Lung (tissue), 17 donors: ENCODE measurements at places on chromosomes 1 and 21.
A peak's percentile ranks its signal among the peaks of the same experiment; 100 is the strongest.

DNA sequence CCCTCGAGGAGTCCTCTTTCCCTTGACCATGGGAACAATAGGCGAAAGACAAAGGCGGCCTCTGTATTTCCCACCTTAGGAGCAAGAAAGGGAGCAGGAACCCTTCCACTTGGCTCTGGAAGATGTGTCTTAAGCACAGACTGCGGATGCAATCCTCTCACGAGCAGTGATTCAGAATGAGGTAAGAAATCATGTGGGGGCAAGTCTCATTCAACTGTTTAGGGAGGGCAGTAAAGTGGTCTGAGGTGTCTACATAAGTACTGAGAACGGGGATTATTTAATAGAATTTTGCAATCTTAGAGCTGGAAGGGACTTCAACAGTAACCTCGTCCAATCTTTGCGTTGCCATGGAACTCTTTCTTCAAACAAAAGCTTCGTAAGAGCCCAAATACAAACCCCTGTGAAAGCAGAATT lies 1.6 kb upstream of the DYRK3 start:
- peak; percentile 46 for DNase-seq

DNA sequence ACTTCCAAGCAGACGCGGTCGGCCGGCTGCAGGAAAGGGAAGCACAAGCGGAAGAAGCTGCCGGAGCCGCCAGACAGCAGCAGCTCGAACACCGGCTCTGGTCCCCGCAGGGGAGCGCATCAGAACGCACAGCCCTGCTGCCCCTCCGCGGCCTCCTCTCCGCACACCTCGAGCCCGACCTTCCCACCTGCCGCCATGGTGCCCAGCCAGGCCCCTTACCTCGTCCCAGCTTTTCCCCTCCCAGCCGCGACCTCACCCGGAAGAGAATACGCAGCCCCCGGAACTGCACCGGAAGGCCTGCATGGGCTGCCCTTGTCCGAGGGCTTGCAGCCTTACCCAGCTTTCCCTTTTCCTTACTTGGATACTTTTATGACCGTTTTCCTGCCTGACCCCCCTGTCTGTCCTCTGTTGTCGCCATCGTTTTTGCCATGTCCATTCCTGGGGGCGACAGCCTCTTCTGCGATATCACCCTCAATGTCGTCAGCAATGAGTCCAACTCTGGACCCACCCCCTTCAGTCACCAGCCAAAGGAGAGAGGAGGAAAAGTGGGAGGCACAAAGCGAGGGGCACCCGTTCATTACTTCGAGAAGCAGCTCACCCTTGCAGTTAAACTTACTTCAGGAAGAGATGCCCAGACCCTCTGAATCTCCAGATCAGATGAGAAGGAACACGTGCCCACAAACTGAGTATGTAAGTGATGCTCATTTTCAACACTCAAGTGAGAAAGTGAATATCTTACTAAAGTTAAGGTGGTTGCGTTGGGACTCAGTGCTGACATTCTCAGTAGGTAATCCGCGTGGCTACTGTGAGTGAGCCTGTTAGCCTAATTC lies 25.5 kb downstream of the UTS2 start:
- peak; percentile 13 for DNase-seq

GRCh38 chr1:206087091-206087490 lies 30.1 kb downstream of the AVPR1B start:
- DNase-seq, result no peak

DNA sequence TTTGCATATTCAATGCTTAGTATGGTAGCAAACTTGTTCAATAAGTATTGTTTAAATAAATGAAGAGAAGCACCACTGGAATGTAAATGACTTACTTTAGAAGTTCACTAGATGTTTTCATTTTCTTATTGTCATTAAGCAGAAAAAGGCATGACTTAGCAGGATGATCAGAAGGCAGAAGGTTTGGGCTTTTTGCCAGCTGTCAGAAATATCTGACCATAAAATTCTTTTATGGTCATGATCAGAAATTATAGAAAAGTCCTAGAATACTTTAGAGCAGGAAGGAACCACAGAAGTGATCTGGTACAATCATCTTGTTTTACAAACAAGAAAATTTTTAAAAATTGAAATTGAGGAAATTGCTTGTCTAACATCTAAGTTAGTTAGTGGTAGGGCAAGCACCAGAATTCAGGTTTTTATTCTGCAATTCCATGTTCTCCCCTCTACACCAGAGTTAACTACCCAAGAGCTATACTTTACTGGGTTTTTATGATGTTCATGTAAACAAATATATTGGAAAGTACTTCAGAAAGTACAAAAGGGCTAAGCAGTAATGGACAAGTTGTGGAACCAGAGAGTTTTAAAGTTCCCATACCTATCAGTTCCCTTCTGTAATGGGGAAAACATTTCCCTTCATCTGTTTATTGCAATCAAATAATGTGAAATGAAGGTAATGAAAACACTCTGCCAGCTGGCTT lies 10.1 kb downstream of the FMO5 start:
- no peak for DNase-seq

- DNase-seq, result peak; percentile 97
Observed at GRCh38 chr1:31182352-31182751, 57.3 kb downstream of the NKAIN1 start.

DNA sequence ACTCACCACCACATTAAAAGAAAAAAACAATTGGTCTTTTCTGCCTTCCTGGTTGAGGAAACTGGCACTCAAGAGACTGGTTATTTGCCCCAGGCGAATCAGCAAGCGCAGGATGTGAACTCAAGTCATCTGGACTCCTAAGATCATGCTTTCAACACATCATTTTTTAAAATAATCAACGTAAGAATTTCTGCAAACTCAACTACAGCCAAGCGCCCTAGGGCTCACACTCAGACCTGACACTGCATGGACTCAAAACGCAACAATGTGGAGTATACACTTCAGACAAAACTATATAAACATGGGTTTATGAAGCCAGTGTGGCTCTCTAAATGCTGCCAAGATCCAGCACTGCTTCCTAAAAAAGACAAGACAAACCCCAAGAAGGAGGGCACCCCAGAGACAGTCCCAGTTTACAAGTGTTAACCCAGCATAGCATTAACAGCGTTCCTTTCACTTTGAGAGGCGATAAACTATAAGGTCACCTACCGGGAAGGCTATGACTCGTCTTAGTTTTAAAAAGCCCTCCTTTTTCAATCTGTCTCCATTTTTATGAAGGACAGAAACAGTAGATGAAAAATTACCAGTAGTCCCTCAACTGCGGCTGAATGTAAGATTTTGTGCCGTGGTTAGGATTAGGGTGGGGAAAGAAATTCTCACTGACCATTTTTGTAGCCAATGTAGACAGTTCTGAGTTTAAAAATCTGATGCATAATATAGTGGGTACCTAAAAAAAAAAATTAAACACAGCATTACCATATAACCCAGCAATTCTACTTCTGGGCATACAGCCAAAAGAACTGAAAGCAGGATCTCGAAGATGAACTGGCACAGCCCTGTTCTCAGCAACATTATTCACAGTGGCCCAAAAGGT lies 54.8 kb downstream of the SIPA1L2 start:
- peak; percentile 60 for DNase-seq

DNA sequence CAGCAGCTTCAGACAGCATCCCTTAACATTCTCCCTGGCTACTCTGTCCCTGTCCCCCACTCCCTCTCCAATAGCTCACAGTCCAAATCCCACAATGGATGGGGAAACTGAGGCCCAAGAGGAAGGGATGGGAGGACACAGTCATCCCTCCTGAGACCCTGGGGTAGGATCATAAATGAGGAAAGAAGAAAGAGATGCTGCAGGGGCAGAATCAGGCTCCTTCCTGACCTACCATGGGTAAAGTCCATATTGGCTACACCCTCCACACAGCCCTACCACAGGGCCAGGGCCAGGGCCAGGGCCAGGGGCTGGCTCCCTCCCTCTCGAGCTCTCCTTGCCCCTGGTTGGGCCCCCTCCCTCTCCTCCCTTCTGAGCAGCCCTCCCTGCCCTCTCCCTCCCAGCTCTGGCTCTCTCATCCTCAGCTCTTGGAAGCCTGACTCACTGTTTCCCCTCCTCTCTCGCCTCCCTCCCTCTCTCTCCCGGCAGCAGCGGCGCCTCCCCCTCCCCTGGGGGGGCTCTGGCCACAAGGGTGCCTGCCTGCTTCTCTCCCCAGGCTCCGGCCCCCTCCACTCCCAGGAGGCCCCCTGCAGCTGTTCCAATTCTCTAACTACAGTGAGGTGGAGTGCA lies 4.9 kb downstream of the AHDC1 start:
- DNase-seq, result peak; percentile 61

DNA sequence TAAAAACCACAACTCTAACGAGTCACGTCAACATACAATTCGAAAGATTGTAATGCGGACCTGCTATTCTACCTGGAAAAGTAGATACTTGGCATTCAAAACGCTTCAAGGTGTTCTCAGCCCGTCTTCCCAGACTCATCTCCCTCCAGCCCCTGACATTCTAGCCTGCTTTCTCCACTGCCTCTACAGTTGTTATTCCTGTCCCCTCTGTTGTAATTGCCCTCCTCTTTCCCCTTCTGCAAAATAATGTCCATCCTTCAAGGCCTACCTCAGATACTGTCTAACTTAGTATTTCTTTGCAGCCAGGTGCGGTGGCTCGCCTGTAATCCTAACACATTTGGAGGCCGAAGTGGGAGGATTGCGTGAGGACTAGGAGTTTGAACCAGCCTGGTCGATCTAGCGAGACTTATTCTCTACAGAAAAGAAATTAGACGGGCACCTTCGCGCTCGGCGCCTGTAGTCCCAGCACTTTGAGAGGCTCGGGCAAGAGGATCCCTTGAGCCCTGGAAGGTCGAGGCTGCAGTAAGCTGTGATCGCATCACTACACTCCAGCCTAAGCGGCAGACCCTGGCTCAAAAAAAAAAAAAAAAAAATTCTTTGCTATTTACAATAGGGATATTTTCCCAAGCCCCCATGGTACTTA lies 756 bp upstream of the RBM34 start:
- no peak for DNase-seq

DNA sequence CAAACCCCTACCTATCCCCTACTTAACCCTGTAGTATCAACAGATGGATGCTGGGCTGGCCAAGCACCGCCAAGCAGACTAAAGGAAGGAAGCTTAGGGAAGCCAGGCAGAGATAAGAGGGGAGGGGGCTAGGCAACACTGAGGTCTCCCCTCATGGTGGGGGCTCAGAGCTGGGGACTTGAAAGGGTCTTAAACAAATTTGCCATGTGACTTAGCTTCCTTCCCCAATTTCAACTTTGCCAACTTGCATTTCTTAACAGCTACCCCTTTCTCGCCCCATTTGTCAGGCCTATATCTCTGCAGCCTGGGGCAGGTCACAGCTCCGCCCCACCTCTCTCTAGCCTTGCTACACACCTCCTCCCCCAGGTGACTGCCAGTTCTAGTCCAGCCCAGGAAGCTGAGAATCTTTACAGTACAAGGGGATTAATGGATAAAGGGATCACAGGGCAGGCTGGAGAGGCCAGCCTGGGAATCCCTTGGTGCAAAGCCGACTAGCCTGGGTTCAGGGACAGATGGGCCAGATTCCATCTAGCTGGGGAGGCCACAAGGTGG lies 3.4 kb downstream of the KIF21B start:
- DNase-seq, result no peak

- no peak for DNase-seq
Observed at GRCh38 chr1:101165954-101166353, 70.9 kb upstream of the S1PR1 start.

DNA sequence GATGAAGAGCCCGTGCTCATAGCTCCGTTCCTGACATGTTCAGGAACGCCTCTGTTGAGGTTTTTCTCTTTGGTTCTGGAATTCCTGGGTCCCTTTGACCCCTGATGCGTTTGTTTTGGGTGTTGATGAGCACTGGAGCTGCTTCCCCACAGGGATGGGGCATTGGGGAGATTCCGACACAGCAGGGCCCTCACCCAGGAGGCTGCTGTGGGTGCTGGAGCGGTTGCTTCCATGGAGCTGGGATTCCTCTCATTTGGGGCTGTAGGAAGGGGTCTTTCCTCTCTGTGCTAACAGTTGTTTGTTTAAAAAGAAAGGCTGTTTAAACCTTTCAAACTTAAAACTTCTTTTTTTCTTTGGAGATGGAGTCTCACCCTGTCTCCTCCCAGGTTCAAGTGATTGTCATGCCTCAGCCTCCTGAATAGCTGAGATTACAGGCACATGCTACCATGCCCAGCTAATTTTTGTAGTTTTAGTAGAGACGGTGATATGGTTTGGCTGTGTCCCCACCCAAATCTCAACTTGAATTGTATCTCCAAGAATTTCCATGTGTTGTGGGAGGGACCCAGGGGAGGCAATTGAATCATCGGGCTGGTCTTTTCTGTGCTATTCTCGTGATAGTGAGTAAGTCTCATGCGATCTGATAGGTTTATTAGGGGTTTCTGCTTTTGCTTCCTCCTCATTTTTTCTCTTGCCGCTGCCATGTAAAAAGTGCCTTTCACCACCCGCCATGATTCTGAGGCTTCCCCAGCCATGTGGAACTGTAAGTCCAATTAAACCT lies 48.9 kb downstream of the SKI start:
- DNase-seq, result no peak

DNA sequence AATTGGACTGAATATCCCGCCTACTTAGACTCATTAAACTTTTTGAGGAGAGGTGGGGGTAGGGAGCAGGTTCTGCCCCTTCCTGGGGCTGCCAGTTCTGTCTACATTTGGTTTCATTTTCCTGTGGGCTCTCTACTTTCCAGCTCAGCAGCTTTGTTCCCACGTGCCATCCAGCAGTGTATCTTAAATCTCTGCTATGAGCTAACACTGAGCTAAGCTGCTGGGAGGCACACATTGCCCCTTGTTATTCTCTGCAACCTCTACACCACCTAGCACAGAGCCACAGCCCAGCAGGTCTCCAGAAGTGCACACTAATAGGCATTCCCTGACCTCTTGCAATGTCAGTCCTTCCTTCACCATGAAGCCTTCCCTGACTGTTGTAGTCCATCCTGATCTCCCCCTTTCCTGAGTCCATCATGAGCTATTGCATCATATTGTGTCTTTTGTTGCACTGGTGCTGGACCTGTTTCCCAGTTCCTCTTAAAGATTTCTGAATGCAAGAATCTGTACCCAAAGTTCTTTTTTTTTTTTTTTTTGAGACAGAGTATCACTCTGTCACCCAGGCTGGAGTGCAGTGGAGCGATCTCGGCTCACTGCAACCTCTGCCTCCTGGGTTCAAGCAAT lies 28.7 kb upstream of the NRDC start:
- DNase-seq, result no peak

GRCh38 chr1:156852418-156852874 lies 6.5 kb downstream of the INSRR start:
- peak; percentile 81 for DNase-seq

GRCh38 chr21:30337772-30338171 lies 278 bp upstream of the KRTAP27-1 start:
- no peak for DNase-seq

GRCh38 chr21:34630536-34631143 lies 15.7 kb upstream of the RCAN1 start:
- DNase-seq, result peak; percentile 74

DNA sequence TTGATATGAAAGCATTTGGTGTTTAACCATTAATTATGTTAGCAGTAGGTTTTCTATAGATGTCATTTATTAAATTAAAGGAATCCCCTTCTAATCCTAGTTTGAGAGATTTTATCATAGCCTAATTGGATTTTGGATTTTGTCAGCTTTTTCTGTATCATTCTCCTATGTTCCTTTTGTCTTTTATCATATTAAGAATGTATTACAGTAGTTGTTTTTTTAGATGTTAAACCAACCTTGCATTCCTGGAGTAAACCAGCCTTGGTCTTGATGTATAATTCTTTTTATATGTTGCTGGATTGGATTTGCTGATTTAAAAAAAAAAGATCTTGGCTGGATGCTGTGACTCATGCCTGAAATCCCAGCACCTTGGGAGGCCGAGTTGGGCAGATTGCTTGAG lies 5.6 kb downstream of the SETDB1 start:
- peak; percentile 56 for DNase-seq
